Epithelial cell of alveolus of lung (primary cell): ENCODE measurements at places on chromosomes 4 and X. TPM values are rescaled to one million over a fixed set of nuclear protein-coding genes. Genes with fewer than 3 reads are reported as not detected.

The G6PD gene
- 172 and 216 TPM in 2 replicates for total RNA-seq

The MAGEA2 gene
- total RNA-seq: not detected in 2 replicates

The MAGEE2 gene
- not detected in 2 replicates for total RNA-seq

The ALB gene
- total RNA-seq: 0.39 and 1.1 TPM in 2 replicates

The PAGE4 gene
- total RNA-seq: not detected in 2 replicates

The EPHA5 gene
- 0.26 and 0.48 TPM in 2 replicates for total RNA-seq

The NPFFR2 gene
- not detected in 2 replicates for total RNA-seq

The SORBS2 gene
- total RNA-seq: 3.2 and 4.1 TPM in 2 replicates

The SLC6A14 gene
- total RNA-seq: under 0.01 TPM in 1 of 2 replicates, not detected in the other
